ENCODE measurements at places on chromosomes 7 and 10. TPM values are rescaled to one million over a fixed set of nuclear protein-coding genes. Genes with fewer than 3 reads are reported as not detected.

DNA sequence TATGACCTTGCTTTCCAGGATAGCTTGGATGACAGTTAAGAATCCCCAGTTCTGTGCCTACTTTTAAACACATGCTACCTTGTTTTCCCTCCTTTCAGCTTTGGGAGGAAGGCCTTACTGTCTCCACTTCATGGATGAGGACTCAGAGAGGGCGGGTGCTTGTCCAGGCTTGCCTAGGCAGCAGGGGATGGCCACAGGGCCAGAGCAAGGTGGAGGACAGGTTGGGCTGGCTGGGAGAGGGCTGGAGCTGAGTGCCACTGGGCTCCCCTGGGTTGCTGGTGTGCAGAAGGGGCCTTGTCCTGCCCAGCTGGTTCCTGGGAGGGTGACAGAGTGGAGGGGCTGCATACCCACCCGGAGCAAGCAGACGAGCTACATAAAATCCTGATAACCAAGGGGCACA is 117.8 kb downstream of the GRK5 start:
- DNase-seq, result no peak
- H3K4me1 ChIP-seq, result no peaks in the 10 kb centered on the region
- H3K4me3 ChIP-seq, result no peak overlapping the region
- H3K27me3 ChIP-seq, result no peaks in the 10 kb centered on the region

DNA sequence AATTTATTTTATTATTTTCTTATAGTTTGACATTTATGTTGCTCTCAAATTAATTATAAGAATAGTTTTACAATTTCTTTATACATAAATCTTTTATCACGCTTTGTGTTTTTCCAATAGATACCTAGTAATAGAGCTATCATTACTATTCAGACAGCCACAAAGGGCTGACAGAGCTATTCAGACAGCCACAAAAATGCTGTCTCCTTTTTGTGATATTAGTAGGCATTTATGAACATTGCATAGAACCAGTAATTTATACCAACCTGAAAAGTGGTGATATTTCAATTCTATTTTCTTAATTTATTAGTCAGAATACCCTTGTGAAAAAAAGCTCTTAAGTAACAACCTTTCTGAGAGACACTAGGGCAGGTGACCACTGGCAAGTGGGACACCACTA is 34.2 kb upstream of the IGFBP3 start:
- no peak overlapping the region for H3K27ac ChIP-seq
- H3K4me3 ChIP-seq, result no peak overlapping the region
- H3K36me3 ChIP-seq, result no peaks in the 10 kb centered on the region
- no peaks in the 10 kb centered on the region for H3K4me1 ChIP-seq
- H3K27me3 ChIP-seq, result no peaks in the 10 kb centered on the region

GRID2IP gene
- 0.09 TPM for total RNA-seq

DNA sequence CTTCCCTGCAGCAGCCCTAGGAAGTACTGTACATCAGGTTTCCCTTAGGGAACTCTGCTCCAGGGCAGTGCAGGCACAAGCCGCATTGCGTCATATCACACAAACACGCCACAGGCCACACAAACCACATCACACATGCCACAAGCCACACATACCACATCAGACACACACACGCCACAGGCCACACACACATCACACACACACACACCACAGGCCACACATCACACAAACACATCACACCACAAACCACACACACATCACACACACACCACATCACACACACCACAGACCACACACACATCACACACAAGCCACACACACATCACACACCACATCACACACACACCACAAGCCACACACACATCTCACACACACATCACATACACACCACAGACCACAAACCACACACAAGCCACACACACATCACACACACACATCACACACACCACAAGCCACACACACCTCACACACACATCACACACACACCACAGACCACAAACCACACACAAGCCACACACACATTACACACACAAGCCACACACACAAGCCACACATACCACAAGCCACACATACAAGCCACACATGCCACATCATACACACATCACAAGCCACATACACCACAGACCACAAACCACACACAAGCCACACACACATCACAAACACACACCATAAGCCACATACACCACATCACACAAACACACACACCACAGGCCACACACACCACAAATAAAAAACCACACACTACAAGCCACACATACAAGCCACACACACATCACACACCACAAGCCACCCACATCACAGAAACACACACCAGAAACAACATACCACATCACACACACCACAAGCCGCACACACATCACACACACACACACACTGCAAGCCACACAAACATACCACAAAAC is 53.4 kb downstream of the TMEM209 start:
- H3K4me3 ChIP-seq, result no peak overlapping the region
- H3K36me3 ChIP-seq, result no peaks in the 10 kb centered on the region
- no peak overlapping the region for H3K27ac ChIP-seq
- DNase-seq, result no peak
- H3K4me1 ChIP-seq, result peaks cover 54% of the 10 kb centered on the region
- H3K27me3 ChIP-seq, result no peaks in the 10 kb centered on the region

- H3K36me3 ChIP-seq, result peaks cover 17% of the 10 kb centered on the region
- H3K4me3 ChIP-seq, result no peak overlapping the region
- H3K27me3 ChIP-seq, result no peaks in the 10 kb centered on the region
- peaks cover 44% of the 10 kb centered on the region for H3K4me1 ChIP-seq
- peak; percentile 95 for DNase-seq
- H3K27ac ChIP-seq, result peak overlapping the region; percentile 95
These were observed 139.4 kb downstream of the TACC2 start for GRCh38 chr10:122128357-122128756.

TMEM270 gene
- not detected for total RNA-seq

- DNase-seq, result no peak
- no peak overlapping the region for H3K4me3 ChIP-seq
- H3K4me1 ChIP-seq, result peaks cover 3% of the 10 kb centered on the region
- H3K27ac ChIP-seq, result no peak overlapping the region
These were observed 177.9 kb downstream of the TAX1BP1 start for GRCh38 chr7:27917774-27918314.

CALHM1 gene
- total RNA-seq, result not detected

DNA sequence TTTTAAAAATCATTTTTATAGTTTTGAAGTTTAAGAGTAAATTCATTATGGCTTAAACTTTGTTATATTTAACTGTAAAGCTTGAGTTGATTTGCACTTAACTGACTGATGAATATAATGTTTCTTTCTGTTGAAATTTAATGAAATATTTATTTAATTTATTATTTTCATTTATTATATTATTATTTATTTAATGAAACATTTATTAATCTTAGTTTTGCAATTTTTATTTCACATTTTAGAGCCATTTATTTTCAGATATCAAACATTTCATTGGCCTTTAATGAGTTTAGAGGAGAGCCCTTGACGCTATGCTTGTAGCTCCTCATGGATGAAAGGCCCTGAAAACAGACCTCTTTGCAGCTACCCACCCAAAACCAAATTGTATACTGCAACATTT is 570.0 kb downstream of the LRMDA start:
- H3K4me3 ChIP-seq, result no peak overlapping the region
- DNase-seq, result no peak
- no peak overlapping the region for H3K27ac ChIP-seq

DNA sequence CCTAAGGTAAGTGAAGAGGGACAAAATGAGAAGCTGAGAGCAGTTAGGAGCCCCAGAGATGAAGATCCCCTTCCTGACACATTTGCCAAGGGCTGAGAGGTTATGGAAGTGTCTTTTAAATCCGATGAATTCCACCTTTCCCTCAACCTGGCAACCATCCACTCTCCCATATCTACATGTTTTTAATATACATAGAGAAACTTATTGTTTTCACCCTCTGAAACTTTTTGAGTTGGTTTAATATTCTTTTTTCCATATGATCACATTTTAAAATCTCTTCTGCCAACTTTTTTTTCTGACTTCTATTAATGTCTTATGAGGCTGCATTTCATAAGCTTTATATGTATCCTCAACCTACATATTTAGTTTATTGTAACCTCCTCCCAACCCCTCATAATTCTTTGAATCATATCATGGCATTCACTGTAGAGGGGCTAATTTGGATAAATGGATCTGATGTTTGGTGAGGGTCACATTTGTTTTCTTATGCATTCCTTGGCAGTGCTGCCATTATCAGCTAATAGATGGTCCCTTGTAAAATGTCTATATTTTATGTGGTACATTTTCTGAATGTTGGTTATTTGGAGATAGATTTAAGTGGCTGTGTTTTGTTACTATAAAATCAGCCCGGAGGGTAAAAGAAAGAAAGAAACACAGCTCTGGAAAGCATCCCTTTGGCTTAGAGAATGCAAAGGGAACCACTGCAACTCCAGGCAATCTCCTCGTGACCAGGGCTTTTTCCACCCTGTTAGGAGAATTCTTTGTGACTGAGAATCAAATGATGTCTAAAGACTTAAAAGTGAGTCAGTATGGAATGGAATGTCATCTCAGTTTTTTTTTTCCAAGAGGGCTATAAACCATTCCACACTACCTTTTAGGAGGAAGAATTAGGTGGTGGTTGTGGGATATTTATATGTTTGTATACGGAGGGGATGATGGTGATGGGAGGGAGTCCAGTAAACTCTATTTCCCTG is 334.4 kb downstream of the SUGCT start:
- H3K27me3 ChIP-seq, result no peaks in the 10 kb centered on the region
- peaks cover 6% of the 10 kb centered on the region for H3K4me1 ChIP-seq
- DNase-seq, result peak; percentile 92
- H3K36me3 ChIP-seq, result no peaks in the 10 kb centered on the region

DNA sequence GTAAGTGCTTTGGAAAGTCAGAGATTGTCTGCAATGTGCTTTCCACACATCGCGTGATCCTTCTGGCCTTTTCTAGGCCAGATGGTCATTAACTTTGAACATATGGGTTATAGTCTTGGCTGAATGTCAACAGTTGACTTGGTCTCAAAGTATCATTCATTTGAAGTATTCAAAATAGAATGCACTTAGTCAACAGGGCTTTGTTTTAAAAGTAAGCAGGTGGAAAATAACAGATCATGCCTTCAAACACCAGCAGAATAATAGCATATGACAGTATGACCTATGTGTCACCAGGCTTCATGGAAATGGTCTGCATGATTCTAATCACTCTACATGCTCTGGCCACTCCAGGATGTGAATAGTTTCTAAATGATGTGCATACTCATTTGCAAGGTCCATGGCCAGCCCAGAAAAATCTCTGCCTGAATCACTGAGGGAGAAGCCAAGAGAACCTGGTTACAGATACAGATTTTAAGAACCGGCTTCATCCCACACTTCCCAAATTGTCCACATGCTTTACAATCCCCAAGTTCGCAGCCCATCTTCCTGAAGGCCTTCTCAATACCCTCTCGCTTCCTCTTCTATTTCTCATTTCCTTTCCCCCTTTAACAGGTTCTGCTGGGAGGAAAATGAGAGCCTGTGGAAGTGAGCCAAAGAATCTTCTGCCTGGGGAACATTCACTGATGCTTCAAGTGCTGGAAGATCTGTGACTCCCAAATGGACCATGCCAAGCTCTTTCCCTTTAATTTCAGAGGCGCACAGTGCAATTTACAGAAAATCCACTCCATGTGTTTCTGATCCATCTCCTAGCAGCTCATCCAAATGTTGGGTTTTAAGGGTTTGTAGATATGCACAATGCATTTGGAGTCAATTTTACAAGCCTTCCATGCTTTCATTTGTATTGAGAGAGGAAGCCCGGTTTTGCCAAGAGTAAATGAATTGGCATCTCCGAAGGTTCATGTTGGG is 122.8 kb upstream of the GDF10 start:
- H3K4me3 ChIP-seq, result no peak overlapping the region
- peaks cover 4% of the 10 kb centered on the region for H3K4me1 ChIP-seq
- H3K36me3 ChIP-seq, result no peaks in the 10 kb centered on the region
- DNase-seq, result peak; percentile 57
- H3K27me3 ChIP-seq, result peaks cover 2% of the 10 kb centered on the region

DNA sequence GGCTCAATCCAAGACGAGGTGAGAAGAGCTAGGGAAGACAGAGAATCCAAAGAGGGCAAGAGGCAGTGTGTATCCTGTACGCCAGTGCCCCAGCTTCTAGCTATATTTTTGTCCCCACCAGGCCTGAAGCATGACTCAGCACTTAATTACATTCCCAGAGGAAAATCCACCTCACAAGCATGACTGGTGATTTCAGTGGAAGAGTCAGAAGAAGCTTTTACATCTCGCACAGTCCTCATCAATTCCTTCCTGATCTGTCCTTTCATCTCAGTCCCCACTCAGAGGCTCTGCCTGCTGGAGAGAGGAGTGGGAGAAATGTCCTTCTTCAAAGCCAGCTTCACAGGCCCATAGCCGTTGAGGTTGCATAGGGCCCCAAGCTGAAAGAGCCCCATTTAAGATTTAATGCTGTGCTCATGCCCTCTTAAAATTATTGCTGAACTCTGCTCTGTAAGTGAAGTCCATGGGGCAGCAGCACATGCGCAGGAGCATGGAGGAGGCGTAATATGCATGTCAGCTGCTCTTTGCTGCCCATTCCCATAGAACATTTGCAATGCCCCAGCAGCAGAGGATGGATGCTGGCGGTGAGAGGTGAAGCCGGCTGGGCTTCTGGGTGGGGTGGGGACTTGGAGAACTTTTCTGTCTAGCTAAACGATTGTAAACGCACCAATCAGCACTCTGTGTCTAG is 39.0 kb upstream of the AOAH start:
- H3K27ac ChIP-seq, result no peak overlapping the region
- no peak for DNase-seq
- peaks cover 2% of the 10 kb centered on the region for H3K27me3 ChIP-seq
- H3K4me3 ChIP-seq, result no peak overlapping the region

GRCh38 chr10:58512491-58513187 is at the start of gene BICC1:
BICC1 (plus strand) TSS chr10:58512872; CDS start chr10:58513144, 272 bp downstream.
- H3K27me3 ChIP-seq, result peaks cover 4% of the 10 kb centered on the region
- H3K27ac ChIP-seq, result peak within 1 kb of the TSS; percentile 97
- peak; percentile 94 for DNase-seq
- H3K4me3 ChIP-seq, result peak within 1 kb of the TSS; percentile 83

C10orf105 gene
- total RNA-seq, result 0.09 TPM

GRCh38 chr10:84360637-84361365 is 32.4 kb downstream of the CCSER2 start:
- no peaks in the 10 kb centered on the region for H3K36me3 ChIP-seq
- H3K4me1 ChIP-seq, result no peaks in the 10 kb centered on the region
- H3K4me3 ChIP-seq, result no peak overlapping the region

GRCh38 chr7:113289140-113289740 is 170.9 kb upstream of the SMIM30 start:
- H3K4me1 ChIP-seq, result no peaks in the 10 kb centered on the region
- peak; percentile 27 for DNase-seq
- no peaks in the 10 kb centered on the region for H3K36me3 ChIP-seq
- H3K27me3 ChIP-seq, result no peaks in the 10 kb centered on the region
- H3K4me3 ChIP-seq, result no peak overlapping the region
